ENCODE measurements at places on chromosomes 13 and 19.

- no peak for DNase-seq
Observed at GRCh38 chr13:91389186-91389585, 9.2 kb upstream of the GPC5 start.

DNA sequence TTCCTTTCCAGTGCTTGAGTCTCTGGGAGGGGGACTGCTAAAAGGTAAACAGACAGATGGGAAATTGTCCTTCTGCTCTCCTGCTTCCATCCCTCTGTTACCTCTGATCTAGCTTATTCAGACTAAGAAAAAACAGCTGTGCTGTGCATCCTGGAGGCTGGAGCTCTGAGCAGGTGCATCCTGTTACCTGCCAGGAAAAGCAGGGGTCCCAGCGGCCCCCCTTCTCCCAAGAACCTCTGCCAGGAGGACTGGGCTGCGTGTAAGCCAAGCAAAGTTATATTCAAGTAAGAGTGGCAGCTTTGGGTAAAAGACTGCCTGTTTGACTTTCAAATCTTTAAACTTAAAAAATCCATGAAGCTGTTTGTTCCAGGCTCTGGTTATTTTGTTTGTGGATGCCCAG, 75.1 kb downstream of the C13orf42 start:
- no peak for DNase-seq

DNA sequence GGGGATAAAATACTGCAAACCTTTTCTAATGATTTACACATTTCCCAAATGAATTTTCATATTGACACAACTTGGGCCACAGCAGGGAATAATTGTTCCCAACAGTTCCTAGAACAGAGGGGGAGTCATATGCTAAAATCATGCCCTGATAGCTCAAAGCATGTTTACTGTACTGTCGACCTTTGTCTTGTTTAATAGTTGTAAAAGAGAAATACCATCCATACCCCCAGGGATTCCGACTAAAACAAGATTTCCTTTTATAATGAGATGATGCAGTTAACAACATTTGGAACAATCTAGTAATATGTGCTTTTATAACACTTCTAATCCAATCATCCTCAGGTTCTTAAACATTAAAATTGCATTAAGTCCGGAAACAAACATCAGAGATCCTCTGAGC, 759.7 kb downstream of the OLFM4 start:
- no peak for DNase-seq

- DNase-seq, result no peak
Observed at GRCh38 chr13:49693877-49694276, 2.6 kb upstream of the EBPL start.

GRCh38 chr19:3687774-3688706, 12.2 kb downstream of the PIP5K1C start:
- DNase-seq, result peak; percentile 86

- no peak for DNase-seq
Observed at GRCh38 chr13:60328073-60328472, 68.9 kb upstream of the TDRD3 start.

DNA sequence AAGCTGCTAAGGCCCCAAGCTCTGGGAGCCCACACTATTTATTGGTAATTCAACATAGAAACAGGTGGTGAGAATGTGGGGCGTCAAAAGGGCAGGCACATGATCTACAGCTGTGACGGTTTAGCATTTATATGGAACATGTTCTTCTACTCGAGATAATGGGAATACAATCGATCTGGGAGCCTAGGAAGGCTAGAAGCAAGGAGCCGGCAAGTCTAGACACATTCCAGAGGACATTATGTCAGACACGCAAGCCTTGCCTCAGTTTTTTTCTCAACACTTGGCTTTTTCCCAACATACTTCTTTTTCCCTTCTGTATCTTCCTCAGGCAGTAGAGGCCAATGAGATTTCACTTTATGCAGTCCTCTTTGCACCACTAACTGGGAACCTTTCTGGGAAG, 315.7 kb upstream of the SLITRK5 start:
- no peak for DNase-seq

DNA sequence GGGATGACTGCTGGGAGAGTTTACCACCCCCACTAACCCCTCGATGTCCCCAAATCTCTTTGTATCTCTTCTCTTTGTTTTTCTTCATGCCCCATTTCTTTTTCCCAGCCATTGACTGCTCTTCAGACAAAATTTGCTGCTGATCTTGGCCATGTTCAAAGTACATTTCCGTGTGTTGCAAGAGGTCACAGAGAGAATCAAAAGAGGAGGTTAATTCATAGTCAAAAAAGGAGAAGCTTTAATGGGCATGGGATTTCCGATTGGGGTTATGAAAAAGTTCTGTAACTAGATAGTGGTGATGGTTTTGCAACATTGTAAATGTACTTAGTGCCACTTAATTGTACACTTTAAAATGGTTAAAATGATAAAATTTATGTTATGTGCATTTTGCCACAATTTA, 121.1 kb downstream of the FLT1 start:
- DNase-seq, result no peak

DNA sequence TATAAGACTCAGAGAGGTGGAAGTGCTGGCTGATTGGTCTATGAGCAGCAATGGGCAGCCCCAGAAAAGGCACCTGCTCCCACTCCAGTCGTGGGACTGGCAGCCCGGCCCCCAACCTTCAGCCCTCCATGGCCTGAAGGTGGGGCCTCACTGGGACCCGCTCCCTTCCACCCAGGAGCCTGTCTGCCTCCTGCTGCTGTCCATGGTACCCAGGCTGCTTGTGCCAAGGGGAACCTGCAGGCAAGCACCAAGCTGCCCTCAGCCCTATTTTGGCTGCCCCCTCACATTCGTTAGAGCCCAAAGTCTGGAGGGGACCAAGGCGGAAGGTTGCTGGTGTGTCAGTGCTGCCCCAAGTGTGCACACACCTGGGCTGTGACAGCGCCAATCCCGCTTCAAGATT, 2304.9 kb downstream of the PCDH9 start:
- DNase-seq, result no peak

DNA sequence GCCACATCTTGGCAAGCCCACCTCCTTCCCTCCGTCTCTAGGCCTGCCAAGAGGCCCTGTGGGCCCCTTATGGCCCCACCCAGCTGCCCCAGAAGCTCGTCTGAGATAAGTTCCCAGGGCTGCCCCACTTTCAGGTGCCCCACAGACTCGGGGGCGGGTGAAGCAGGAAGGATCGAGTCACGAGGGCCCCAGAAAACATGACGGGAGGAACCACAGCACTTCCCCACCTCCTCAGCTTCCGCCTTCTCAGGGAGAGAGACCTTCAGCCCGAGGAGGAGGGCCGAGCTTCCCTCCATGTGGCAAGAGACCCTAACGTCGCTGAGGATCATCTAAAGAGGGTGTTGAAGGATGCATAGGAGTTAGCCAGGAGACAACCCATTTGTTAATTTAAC, 4.5 kb upstream of the IL12RB1 start:
- DNase-seq, result peak; percentile 96

DNA sequence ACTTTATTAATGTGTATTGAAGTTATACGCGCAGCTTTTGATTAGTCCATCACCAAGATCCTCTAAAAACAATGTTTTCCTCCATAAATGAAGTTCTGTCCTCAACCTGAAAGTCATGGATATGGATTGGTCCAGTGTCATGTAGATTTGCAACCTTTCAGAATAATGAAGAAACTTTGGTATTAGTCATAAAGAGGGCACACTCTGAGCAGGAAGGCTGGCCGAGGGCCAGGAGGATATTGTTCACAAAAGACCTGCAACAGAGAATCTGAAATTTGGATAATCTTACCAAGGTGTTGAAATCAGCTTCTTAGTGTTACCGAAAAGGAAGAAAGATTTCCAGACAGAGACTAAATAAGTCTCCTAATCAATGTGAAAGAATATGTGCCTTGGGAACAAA, 20.7 kb downstream of the CLDN10 start:
- DNase-seq, result no peak

GRCh38 chr19:519449-519865, 12.1 kb upstream of the CDC34 start:
- no peak for DNase-seq

DNA sequence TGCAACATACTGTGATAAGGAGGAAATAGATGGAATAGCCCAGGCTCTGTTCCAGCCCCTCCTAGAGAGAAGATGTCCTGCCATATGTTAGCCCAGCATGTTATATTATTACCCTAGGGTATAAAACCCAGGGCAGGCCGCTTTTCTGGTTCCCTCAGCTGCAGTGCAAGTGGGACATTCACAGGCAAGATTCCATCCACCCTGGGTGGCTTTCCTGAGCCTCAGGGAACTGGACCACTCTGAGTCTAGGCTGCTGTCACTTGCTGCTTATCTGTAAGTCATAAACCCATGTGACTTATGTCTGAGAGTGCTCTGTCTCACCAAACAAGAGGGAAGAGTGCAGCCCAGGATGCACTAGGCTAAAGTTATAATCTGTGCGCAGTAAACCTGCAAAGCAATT, 413.2 kb downstream of the MZT1 start:
- no peak for DNase-seq

GRCh38 chr19:35330475-35330874, 1.5 kb downstream of the CD22 start:
- peak; percentile 93 for DNase-seq

DNA sequence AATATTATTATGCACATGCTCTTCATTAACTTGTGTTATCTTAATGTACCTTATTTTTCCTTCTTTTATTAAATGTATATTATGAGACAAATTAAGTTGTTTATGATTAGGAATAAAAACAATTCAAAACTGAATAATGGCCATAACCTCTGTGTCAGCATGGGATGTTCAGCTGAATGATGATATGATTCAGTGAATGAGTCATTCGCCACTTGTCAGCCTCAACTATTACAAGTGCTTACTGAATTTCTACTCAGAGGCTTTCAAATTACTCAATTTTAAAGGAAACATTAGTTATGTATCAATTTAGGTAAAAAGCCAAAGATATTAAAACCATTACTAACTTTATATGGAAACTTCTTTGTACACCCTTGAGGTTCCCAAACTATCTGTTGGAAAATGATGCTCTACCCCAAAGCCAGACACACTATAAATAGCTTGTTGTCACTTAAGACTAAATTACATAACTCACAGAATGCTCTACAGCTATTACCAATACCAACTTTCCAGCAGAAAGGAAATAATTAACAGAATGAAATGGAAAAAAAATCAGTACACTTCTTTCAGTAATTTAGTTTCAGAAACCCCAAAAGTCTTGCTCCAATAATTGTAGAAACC, 14.4 kb downstream of the LIG4 start:
- DNase-seq, result no peak

- DNase-seq, result peak; percentile 90
Observed at GRCh38 chr19:1122972-1123363, 19.2 kb downstream of the GPX4 start.

DNA sequence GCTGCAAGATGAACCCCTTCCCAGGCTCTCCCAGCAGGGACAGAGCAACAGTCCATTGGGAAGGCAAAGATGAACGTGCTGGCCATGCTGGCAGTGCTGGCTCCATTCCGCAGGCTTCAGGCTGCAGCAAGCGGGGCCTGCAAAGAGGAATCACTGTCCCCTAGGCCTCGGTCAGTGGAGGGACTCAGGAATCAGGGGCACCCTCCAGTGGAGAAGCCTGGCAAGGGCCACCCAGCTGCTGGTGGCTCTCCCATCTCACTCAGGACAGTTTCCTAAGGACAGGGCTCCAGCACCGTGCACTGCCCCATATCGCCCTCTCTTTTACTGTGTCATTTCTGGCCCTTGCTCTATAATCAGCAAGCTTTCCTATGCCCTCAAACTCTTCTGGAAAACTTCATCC, 498.6 kb downstream of the EFNB2 start:
- no peak for DNase-seq

- DNase-seq, result no peak
Observed at GRCh38 chr19:5132698-5133651, 164.1 kb downstream of the KDM4B start.

- DNase-seq, result no peak
Observed at GRCh38 chr19:42115705-42116104, 16.5 kb downstream of the POU2F2 start.

DNA sequence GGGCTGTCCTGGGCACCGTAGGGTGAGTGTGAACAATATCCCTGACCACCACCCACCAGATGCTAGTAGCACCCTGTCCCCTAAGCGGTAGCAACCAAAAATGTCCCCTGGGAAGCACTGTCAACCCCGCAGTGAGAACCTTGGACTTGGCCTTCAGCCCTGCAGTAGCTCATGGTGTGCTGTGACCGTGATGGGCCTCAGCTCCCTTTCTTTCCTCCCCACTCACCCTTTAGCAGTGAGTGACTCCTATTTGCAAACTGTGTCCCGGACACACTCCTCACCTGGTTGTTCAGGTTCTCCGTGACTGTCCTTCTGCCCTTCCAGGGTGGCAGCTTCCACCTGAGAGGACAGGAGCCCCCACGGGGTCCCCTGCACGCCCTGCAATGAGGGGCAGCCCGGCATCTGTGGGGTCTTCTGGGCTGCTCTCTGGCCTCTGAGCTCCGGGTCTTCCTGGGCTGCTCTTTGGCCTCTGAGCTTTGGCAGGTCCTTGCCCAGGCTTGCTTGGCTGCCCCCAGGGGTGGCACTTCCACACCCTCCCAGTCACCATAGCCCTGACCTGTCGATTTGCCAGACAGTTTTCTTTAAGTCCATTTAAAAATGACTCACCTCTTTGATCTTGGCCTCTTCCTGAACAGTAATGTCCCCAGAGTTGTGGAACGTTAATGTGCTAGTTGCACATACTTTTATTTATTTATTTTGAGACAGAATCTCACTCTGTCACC, 3.8 kb downstream of the KDM4B start:
- no peak for DNase-seq

- DNase-seq, result no peak
Observed at GRCh38 chr19:58319241-58319640, 7.6 kb upstream of the ZSCAN22 start.

DNA sequence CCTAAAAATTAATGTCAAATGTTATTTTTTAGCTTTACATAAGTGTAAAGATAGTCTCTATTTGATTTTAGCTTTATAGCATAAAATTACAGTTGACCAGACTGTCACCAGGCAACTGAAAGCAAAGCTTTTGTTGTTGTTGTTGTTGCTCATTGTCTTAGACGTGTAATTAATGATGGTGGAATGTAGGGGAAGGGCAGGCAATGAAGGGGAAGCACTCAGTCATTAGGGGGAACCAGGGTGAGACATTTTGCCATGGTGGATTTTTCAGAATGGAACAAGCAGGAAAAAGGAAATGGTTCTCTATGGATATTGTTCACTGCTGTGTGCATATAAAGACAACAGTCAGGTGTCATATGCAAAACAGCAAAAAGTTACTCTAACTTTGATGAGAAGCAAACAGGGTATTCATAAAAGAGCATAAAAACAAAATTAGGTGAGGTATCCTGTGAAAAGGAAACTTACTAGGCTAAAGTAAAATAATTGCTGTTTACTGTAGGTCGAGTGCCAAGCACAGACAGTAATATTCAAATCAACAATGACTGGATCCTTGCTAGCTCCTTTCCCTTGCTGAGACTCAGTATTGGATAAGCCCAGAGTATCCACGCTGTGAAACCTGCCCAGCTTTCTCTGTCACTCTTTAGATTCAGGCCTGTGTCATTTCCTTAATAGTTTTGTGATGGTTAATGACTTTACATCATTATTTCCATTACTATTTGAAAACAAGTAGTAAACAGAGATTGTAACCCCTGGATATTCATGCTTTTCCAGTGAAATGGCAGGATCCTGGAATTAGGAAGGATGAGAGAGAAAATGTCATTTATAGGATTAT, 110.5 kb downstream of the LRCH1 start:
- no peak for DNase-seq

- no peak for DNase-seq
Observed at GRCh38 chr13:77521194-77521593, 14.3 kb upstream of the SCEL start.
